ENCODE measurements at places on chromosomes 2 and 18. TPM values are rescaled to one million over a fixed set of nuclear protein-coding genes. Genes with fewer than 3 reads are reported as not detected.
A peak's percentile ranks its signal among the peaks of the same experiment; 100 is the strongest.

DNA sequence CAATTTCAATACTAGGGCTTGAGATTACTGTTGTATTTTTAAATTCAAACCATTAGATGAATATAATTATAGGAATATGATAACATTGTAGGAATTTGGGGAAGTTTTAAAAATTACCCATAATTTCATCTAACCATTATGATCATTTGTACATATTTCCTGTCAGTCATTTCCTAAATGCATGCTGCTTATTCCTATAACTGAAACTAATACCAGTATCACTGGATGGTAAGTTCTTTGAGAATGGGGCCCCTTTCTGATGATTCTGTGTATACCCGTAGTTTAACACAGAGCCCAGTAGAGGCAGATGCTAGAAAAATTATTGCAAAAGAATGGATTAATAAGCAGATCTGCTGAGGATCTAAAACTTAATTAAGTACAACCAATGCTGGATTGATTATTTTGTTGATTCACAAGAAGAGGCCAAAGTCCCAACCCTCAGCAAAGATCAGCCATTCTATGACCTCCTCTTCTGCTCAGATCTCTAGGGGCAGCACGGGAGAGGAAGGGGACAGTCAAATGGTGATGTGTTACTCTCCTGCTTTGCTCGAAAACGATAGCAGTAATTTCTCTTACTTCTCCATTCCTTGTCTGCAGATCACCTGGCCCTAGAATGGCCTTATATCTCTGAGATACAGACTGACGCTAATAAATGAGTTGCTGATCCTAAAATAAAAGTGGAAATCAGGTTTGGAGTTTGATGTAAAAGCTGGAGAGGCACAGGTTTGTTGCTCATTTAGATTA is 69.5 kb upstream of the PELI1 start:
- no peaks in the 10 kb centered on the region for H3K27me3 ChIP-seq
- no peak for DNase-seq
- H3K4me1 ChIP-seq: peaks cover 28% of the 10 kb centered on the region
- no peaks in the 10 kb centered on the region for H3K36me3 ChIP-seq
- no peak overlapping the region for H3K27ac ChIP-seq

DNA sequence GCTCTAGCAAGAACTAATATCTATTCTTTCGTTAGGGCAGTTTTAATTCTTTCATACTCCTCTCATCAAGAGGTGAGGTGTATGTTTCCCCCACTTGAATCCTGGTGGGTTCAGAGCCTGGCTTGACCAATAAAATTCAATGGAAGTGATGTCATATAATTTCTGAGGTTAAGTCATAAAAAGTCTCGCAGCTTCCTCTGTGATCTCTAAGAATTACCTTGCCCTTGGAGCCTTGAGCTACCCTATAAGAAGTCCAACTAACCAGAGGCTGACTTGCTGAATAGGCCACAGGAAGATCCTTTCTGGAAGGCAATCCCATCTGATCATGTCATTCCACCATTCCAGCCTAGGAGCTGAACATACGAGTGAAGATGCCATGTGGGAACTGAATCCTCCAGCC is 26.1 kb upstream of the INO80D start:
- H3K4me1 ChIP-seq: no peaks in the 10 kb centered on the region
- no peak for DNase-seq
- H3K27ac ChIP-seq: 0 out of 2 replicates have a peak overlapping the region, but pooled peaks have one; percentile 14
- H3K36me3 ChIP-seq: no peaks in the 10 kb centered on the region
- no peaks in the 10 kb centered on the region for H3K27me3 ChIP-seq

GRCh38 chr2:134276381-134277172 is 22.7 kb downstream of the MGAT5 start:
- H3K4me1 ChIP-seq: peaks cover 22% of the 10 kb centered on the region
- DNase-seq: no peak
- H3K4me3 ChIP-seq: no peak overlapping the region
- H3K27me3 ChIP-seq: no peaks in the 10 kb centered on the region
- no peaks in the 10 kb centered on the region for H3K36me3 ChIP-seq
- no peak overlapping the region for H3K27ac ChIP-seq

GRCh38 chr2:142041996-142042395 is 88.8 kb downstream of the LRP1B start:
- H3K36me3 ChIP-seq: no peaks in the 10 kb centered on the region
- no peak for DNase-seq
- peaks cover 28% of the 10 kb centered on the region for H3K4me1 ChIP-seq
- H3K27ac ChIP-seq: no peak overlapping the region
- H3K4me3 ChIP-seq: no peak overlapping the region

Gene LRRC30
- total RNA-seq: not detected

DNA sequence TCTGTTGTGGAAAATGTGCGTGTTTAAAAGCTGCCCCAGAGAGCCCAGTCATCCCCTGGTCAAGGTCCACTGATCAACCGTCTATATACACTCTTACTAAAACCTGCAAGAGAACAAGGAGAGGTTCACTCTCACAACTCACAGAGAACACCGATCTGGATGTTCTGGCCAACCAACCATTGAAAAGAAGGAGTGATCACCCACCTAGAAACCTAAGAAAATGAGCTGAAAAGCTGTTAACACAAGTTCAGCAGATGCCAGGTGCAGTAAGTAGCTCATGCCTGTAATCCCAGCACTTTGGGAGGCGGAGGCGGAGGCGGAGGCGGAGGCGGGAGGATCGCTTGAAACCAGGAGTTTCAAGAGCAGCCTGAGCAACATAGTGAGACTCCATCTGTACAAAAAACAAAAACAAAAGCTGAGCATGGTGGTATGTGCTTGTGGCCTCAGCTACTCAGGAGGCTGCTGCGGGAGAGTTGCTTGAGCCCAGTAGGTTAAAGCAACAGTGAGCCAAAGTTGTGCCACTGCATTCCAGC is 14.5 kb downstream of the ATG16L1 start:
- no peak for DNase-seq
- peaks cover 56% of the 10 kb centered on the region for H3K36me3 ChIP-seq
- no peak overlapping the region for H3K4me3 ChIP-seq
- no peak overlapping the region for H3K27ac ChIP-seq

- H3K4me1 ChIP-seq: no peaks in the 10 kb centered on the region
- H3K27me3 ChIP-seq: no peaks in the 10 kb centered on the region
- no peak overlapping the region for H3K27ac ChIP-seq
- no peak overlapping the region for H3K4me3 ChIP-seq
- no peaks in the 10 kb centered on the region for H3K36me3 ChIP-seq
- no peak for DNase-seq
Observed at GRCh38 chr2:30382995-30383394, 64.1 kb upstream of the LCLAT1 start.

- no peaks in the 10 kb centered on the region for H3K36me3 ChIP-seq
- no peak for DNase-seq
- H3K27ac ChIP-seq: no peak overlapping the region
- peaks cover 20% of the 10 kb centered on the region for H3K4me1 ChIP-seq
Observed at GRCh38 chr2:176657393-176657792, 388.2 kb downstream of the MTX2 start.

DNA sequence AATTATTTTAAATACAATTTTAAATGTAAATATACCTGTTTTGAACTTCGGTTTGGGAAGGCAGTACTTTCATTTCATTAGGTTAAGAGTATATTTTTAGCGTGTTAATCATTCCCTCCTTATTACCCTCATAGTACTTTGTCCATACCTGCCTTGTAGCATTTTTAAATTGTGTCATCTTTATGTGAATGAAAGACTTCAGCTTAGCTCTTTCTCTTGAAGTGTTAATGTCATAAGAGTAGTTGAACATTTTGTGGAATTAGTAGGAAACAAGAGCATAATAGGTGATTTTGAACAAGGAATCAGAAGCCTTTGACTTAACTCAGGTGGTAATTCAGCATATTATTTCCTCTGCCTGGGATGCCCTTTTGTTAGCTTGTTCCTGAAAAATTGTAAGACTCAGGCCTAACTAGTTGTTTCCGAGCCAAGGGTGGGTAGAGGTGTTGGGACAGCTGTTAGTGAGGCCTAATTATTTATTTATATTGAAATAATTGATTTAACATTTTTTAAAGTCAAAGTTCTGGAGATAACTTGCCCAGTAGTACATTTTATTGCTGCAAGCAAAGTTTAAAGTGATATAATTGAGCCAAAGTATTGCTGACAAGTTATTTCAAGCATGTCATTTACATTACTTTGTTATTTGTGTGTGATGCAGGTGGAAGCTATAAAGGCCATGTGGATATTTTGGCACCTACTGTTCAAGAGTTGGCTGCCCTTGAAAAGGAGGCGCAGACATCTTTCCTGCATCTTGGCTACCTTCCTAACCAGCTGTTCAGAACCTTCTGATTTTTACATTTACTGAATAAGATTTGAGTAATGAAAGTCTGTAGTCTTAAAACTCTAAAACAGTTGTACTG is 38.7 kb downstream of the DDX1 start:
- no peaks in the 10 kb centered on the region for H3K27me3 ChIP-seq
- no peaks in the 10 kb centered on the region for H3K4me1 ChIP-seq
- no peak overlapping the region for H3K27ac ChIP-seq
- peaks cover 56% of the 10 kb centered on the region for H3K36me3 ChIP-seq
- DNase-seq: no peak

Gene EPB41L5
- total RNA-seq: 35.4 TPM

Gene WNT6
- total RNA-seq: not detected

Gene PLCD4
- 0.80 TPM for total RNA-seq

DNA sequence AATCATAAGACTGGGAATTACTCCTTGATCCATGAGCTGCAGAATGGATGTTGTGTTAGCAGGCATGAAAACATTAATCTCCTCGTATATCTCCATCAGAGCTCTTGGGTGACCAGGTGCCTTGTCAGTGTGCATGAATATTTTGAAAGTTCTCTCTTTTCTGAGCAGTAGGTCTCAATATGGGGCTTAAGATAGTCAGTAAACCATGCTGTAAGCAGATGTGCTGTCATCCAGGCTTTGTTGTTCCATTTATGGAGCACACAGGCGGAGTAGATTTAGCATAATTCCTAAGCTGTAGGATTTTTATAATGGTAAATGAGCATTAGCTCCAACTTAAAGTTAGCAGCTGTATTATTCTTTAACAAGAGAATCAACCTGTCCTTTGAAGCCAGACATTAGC is 160.3 kb downstream of the MYO1B start:
- peaks cover 4% of the 10 kb centered on the region for H3K4me1 ChIP-seq
- DNase-seq: no peak
- H3K27ac ChIP-seq: no peak overlapping the region
- H3K36me3 ChIP-seq: peaks cover 7% of the 10 kb centered on the region
- H3K4me3 ChIP-seq: no peak overlapping the region

Gene HAAO
- 0.97 TPM for total RNA-seq

Gene POTEF
- 1.8 TPM for total RNA-seq

DNA sequence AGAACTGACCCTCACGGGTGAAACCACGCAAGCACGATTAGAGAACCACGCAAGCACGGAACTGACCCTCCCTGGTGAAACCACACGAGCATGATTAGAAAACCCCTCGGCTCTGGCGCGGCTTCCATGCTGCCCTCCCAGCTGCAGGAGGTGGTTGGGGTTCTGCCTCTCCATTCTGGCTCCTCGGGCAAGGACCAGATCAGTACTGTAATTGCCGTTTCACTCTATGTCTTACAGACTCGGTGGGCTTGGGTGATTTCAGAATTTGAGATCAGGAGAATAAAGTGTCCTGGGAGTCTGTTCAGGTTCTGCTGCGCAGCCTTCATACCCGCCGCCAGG is 58.3 kb upstream of the KCNG2 start:
- H3K27ac ChIP-seq: no peak overlapping the region
- H3K4me3 ChIP-seq: no peak overlapping the region
- DNase-seq: no peak
- H3K36me3 ChIP-seq: no peaks in the 10 kb centered on the region
- no peaks in the 10 kb centered on the region for H3K27me3 ChIP-seq
- no peaks in the 10 kb centered on the region for H3K4me1 ChIP-seq

DNA sequence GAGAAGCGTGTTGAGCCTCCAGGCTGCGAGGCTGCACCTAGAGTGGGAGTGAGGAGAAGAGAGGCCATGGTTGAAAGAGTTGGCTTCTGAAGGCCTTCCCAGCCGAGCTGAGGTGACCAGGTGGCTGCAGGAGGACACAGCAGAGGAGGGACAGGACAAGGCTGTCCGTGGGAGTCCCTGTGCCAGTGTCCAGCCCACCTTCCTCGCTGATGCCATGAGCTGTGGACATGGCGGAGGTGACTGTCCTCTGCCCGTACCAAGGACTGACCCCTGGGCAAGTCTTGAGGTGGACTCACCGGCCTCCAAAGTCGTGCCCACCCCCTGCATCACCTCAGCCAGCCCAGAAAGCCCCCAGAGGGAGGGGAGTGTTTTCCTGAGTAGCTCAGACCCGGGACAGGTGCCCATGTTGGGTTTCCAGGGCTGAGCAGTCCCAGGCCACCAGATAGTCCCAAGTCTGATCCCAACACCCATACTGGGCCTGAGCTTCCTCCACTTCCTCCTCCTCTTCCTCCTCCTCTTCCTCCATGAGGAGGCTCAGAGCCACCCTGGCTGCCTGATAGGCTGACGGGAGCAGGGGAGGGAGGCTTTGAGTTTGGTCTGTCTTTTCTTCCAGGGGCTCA is 43.0 kb upstream of the FOSL2 start:
- H3K27ac ChIP-seq: no peak overlapping the region
- H3K4me3 ChIP-seq: no peak overlapping the region
- no peaks in the 10 kb centered on the region for H3K27me3 ChIP-seq
- no peaks in the 10 kb centered on the region for H3K36me3 ChIP-seq

Gene L3MBTL4
- total RNA-seq: 0.85 TPM

- H3K4me1 ChIP-seq: peaks cover 7% of the 10 kb centered on the region
- H3K27ac ChIP-seq: no peak overlapping the region
- DNase-seq: no peak
- H3K36me3 ChIP-seq: peaks cover 7% of the 10 kb centered on the region
Observed at GRCh38 chr2:111072220-111072871, 48.4 kb upstream of the BCL2L11 start.
